ENCODE measurements at places on chromosomes 1 and 21. TPM values are rescaled to one million over a fixed set of nuclear protein-coding genes. Genes with fewer than 3 reads are reported as not detected.

DNA sequence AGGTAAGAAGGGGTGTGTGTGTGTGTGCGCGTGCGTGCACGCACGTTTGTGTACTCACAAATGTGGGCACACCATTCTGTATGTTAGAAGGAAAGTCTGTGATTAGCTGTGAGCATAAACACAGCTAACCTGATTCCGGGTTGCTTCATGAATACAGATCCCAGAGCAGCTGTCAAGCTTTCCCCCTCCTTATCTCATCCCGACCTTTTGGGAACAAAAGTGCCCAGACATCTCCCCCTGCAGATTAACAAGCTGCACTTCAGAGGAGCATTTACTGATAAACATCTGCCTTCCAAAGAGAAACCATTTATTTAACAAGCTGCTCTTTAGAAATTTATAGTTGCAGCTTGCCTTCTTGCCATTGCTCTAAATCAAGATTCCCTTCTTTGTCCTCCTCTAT lies 97.0 kb downstream of the MT1HL1 start:
- peaks cover 18% of the 10 kb centered on the region for H3K4me1 ChIP-seq
- H3K36me3 ChIP-seq: no peaks in the 10 kb centered on the region
- H3K27me3 ChIP-seq: no peaks in the 10 kb centered on the region
- DNase-seq: no peak
- H3K27ac ChIP-seq: no peak overlapping the region

DNA sequence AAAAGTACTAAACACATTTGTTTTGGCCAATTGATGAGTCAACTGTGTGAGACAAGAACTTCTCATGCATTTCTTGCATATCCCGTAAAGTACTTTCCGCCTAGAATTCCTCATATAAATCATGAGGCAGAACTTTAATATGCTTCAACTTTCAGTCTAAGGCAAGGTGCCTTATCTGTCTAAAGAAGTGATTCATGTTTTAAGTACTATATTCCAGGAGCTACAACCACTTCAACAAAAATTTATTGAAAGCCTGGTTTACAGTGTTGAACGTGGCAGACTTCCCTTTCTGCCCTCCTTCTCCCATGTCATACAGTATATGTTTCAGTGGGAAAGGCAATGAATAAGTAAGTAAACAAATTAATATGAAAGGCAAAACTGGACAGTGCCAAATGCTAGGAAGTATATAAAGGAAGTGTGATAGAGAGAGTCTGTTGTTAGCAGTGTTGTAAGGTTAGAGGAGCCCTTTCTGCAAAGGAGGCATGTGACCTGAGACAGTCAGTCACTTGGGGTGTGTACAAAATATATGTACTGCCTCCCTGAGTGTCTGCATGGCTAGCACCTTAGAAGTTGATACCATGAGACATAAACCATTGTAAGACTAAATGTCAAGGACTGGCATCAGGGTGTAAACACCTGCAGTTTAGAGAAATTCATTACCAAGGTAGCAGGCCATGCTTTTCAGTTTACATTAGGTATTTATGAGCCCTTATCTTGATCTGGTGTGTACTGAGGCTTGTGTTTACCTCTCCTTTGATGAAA lies 362.2 kb downstream of the SRGAP2C start:
- H3K27me3 ChIP-seq: no peaks in the 10 kb centered on the region
- H3K36me3 ChIP-seq: no peaks in the 10 kb centered on the region
- no peak overlapping the region for H3K27ac ChIP-seq
- H3K4me1 ChIP-seq: no peaks in the 10 kb centered on the region

- H3K4me3 ChIP-seq: no peak overlapping the region
- no peak overlapping the region for H3K27ac ChIP-seq
- no peaks in the 10 kb centered on the region for H3K27me3 ChIP-seq
- H3K4me1 ChIP-seq: no peaks in the 10 kb centered on the region
- DNase-seq: no peak
These were observed 35.9 kb downstream of the HEATR1 start for GRCh38 chr1:236568285-236568894.

Gene LZIC
- 33.2 TPM for total RNA-seq

Gene NEK2
- 32.1 TPM for total RNA-seq

- DNase-seq: no peak
- H3K27me3 ChIP-seq: no peaks in the 10 kb centered on the region
- H3K4me1 ChIP-seq: no peaks in the 10 kb centered on the region
- no peak overlapping the region for H3K27ac ChIP-seq
- no peaks in the 10 kb centered on the region for H3K36me3 ChIP-seq
These were observed 360.9 kb upstream of the VAMP3 start for GRCh38 chr1:7410156-7410555.

GRCh38 chr1:209265301-209265700 lies 318.2 kb upstream of the CAMK1G start:
- H3K27me3 ChIP-seq: no peaks in the 10 kb centered on the region
- no peak overlapping the region for H3K4me3 ChIP-seq
- H3K27ac ChIP-seq: peak overlapping the region; percentile 13
- peaks cover 11% of the 10 kb centered on the region for H3K4me1 ChIP-seq
- DNase-seq: no peak

- peak overlapping the region; percentile 69 for H3K27ac ChIP-seq
- peak; percentile 32 for DNase-seq
- H3K27me3 ChIP-seq: no peaks in the 10 kb centered on the region
These were observed 39.1 kb upstream of the CDC42BPA start for GRCh38 chr1:227357171-227357926.

Gene OR2AJ1
- not detected for total RNA-seq

GRCh38 chr1:182555493-182555892 lies 33.6 kb downstream of the RNASEL start:
- no peak for DNase-seq
- H3K36me3 ChIP-seq: no peaks in the 10 kb centered on the region
- no peaks in the 10 kb centered on the region for H3K4me1 ChIP-seq
- H3K27ac ChIP-seq: no peak overlapping the region

DNA sequence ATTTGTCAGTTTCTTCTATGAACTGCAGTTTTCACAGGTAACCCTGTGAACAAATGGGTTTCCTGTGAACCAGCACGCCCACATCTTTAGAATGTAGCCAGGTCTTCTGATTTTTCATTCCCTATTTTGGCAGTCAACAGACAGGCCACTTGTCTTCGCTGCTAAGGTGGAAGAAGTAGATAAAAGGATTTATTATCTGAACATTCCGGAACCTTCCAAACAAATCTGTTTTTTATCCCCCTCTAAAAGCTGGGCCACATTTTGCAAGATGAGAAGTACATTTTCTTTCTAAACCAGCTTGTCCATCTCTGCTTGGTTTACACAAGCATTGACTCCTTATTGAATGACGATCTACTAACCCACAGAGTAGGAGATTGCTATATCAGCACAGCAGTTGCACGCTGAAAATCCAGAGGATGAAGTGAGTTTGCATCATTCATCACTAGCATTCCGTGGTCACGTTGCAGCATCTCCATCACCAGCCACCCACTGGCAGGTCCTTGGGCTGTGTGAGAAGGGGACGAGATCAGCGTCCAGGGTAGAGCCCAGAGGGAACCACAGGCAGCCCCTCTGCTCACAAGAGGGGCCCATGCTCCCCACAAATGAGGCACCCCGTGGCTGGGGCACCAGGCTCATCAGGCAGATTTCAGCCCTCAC lies 83.5 kb downstream of the TOMM20 start:
- H3K4me1 ChIP-seq: peaks cover 7% of the 10 kb centered on the region
- no peak overlapping the region for H3K27ac ChIP-seq
- H3K36me3 ChIP-seq: no peaks in the 10 kb centered on the region
- H3K27me3 ChIP-seq: no peaks in the 10 kb centered on the region
- DNase-seq: no peak
- no peak overlapping the region for H3K4me3 ChIP-seq

DNA sequence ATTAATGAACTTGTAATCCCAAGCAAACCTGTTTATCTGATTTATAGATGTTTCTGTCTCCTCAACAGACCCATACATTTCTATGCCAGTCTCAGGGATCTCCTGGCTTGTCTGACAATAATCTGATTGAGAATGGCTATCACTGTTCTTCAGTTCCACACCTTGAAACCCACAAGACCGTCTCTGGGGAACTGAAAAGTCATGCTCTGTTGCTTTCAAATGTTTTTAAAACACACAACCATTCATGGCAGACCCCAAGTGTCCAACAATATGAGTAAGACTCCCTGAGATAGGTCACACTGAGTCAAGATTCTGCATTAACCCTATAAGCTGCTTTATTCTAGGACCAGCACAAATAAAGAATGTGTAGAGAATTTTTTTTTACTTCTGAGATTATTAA lies 611.2 kb upstream of the PLXNA2 start:
- no peaks in the 10 kb centered on the region for H3K27me3 ChIP-seq
- no peaks in the 10 kb centered on the region for H3K4me1 ChIP-seq
- no peak overlapping the region for H3K27ac ChIP-seq
- H3K4me3 ChIP-seq: no peak overlapping the region
- DNase-seq: no peak

Gene KDM5B
- total RNA-seq: 62.7 TPM

DNA sequence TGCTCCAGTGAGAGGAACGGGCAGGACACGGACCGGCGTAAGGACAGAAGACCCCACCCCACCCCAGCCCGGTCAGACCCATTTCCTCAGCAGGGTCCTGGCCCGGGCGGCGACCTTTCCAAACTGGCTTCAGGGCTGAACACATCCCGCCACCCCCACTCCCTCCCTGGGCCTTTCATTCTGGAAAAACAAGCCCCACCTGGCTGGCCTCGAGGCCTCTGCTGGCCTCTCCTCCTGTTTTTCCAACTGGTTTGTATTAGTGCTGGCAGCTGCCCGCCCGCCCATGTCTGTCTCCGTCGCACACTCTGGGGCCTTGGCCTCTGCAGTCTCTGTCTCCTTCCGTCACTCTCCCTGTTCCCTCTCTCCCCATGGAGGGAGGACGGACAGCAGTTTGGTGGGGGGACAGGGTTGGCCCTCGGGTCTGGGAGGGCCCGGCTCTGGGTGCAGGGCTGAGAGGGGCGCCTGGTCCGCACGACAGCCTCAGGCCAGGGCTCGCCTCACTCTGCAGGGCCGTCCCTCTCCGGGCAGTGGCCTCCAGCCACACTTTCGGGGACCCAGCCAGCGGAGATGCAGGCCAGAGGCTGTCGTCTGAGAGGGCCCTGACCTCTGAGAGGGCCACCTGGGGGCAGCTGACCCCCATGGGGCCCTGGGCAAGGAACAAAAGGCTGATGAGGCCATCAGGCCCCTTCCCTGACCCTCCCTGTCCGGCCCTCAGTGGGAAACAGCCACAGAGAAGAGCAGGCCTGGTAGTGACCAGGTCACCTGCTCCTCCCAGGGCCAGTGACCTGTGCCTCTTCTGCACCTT lies 1.5 kb upstream of the MXRA8 start:
- no peaks in the 10 kb centered on the region for H3K27me3 ChIP-seq
- no peaks in the 10 kb centered on the region for H3K36me3 ChIP-seq
- peak overlapping the region; percentile 30 for H3K27ac ChIP-seq
- no peak for DNase-seq
- peaks cover 21% of the 10 kb centered on the region for H3K4me1 ChIP-seq
- no peak overlapping the region for H3K4me3 ChIP-seq

Gene KCNT2
- total RNA-seq: not detected

DNA sequence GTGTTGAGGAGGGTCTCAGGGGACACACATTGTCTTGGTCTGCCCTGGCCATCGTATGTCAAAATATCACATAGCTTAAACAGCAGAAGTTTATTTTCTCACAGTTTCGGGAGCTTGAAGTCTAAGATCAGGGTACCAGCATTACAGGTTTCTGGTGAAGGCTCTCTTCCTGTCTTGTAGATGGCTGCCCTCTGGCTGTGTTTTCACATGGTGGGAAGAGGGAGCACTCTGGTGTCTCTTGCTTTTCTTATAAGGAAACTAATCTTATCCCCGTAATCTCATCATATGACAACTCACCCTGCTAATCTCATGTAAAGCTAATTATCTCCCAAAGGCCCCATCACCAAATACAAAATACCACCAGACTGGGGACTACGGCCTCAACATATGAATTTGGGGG lies 246.9 kb upstream of the ST6GALNAC5 start:
- H3K4me1 ChIP-seq: no peaks in the 10 kb centered on the region
- no peak for DNase-seq
- no peak overlapping the region for H3K27ac ChIP-seq
- H3K4me3 ChIP-seq: no peak overlapping the region
- H3K27me3 ChIP-seq: no peaks in the 10 kb centered on the region
- H3K36me3 ChIP-seq: no peaks in the 10 kb centered on the region

Gene SPRR2D
- total RNA-seq: not detected

GRCh38 chr1:87201768-87202167 lies 126.9 kb upstream of the LMO4 start:
- no peaks in the 10 kb centered on the region for H3K4me1 ChIP-seq
- DNase-seq: no peak
- H3K27me3 ChIP-seq: no peaks in the 10 kb centered on the region
- no peak overlapping the region for H3K4me3 ChIP-seq
- H3K27ac ChIP-seq: no peak overlapping the region

DNA sequence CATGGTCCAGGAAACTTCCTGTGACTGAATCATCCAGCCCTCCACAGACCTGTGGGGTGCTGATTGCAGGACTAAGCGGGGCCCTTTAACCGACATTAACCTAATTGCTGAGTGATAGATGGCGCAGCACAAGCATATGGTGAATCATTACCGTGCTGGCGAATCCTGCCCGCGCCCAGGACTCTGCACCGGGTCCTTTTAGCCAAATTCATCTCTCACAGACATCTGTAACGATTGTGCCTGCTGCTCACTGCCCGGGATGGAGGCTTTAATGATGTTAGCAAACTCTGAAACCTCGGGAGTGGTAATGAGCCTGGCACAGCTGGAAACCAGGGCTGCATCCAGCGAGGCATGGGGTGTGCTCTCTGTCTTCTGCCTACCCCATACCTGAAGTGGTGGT lies 147.3 kb upstream of the CD34 start:
- no peak overlapping the region for H3K4me3 ChIP-seq
- H3K27me3 ChIP-seq: no peaks in the 10 kb centered on the region
- H3K4me1 ChIP-seq: peaks cover 25% of the 10 kb centered on the region
- DNase-seq: no peak
- H3K27ac ChIP-seq: no peak overlapping the region
- H3K36me3 ChIP-seq: no peaks in the 10 kb centered on the region

GRCh38 chr1:113442131-113442530 lies 51.8 kb downstream of the MAGI3 start:
- no peak overlapping the region for H3K4me3 ChIP-seq
- no peaks in the 10 kb centered on the region for H3K27me3 ChIP-seq
- H3K36me3 ChIP-seq: no peaks in the 10 kb centered on the region

DNA sequence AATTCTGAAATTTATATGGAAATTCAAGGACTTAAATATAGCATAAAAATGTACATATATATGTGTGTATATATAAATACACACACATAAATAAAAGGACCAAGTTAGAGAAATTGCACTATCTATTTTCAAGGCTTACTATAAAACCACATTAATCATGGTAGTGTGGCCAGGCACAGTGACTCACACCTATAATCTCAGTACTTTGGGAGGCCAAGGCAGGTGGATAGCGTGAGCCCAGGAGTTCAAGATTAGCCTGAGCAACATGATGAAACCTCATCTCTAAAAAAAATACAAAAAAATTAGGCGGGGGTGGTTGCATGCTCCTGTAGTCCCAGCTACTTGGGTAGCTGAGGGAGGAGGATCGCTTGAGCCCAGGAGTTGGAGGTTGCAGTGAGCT lies 171.4 kb upstream of the GORAB start:
- H3K4me1 ChIP-seq: no peaks in the 10 kb centered on the region
- H3K4me3 ChIP-seq: no peak overlapping the region

GRCh38 chr1:99943223-99943794 lies 26.5 kb upstream of the SLC35A3 start:
- DNase-seq: no peak
- no peaks in the 10 kb centered on the region for H3K27me3 ChIP-seq
- H3K4me3 ChIP-seq: no peak overlapping the region
- H3K36me3 ChIP-seq: no peaks in the 10 kb centered on the region

Data from Caco-2 (cell line).